Stimulated activated CD4-positive, alpha-beta T cell treated with anti-CD3 and anti-CD28 coated beads, Interleukin-1b, Interleukin-23, amount 100 ng/mL, for 48 hours (primary cell): ENCODE measurements at places on chromosomes 2 and 18.

GRCh38 chr2:159774370-159774990 lies 23.5 kb downstream of the CD302 start:
- DNase-seq = no peak

DNA sequence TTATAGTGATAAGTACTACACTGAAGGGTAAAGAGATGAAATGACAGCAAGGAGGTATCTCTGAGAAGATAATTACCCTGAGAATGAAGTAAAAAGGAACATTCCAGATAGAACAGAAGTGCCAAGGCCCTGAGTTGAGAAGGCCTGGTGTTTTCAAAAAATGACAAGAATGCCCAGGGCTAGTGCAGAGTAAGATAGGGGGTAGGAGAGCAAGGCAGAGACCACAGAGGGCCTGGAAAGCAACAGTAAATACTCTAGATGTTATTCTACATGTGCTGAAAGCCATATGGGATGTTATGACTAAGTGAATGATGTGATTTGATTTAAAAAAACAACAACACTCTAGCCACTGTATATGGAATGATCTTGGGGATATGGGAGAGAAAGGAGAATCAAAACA lies 52.3 kb downstream of the BAZ2B start:
- no peak for DNase-seq

GRCh38 chr2:238523158-238524110 lies 96.7 kb downstream of the ASB1 start:
- no peak for DNase-seq

DNA sequence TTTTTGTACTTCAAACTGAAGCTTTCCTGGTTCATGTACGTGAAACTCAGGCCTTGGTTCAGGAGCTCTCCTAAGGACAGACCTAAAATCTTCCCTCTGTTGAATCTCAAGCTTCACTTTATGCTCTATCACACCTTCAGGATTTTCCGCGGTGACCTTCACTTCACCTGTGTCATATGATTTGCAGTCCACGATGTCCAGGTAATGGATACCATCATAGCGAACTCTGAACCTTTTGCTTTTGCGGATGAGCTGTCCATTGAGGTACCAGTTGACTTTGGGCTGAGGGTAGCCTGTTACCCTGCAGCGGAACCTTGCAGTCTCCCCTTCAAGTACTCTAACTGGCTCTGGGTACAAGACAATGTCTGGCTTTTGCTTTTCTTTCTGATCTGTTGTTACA lies 31.2 kb downstream of the TTN start:
- DNase-seq = no peak

GRCh38 chr2:173545364-173545763 lies 190.7 kb downstream of the CDCA7 start:
- DNase-seq = no peak

DNA sequence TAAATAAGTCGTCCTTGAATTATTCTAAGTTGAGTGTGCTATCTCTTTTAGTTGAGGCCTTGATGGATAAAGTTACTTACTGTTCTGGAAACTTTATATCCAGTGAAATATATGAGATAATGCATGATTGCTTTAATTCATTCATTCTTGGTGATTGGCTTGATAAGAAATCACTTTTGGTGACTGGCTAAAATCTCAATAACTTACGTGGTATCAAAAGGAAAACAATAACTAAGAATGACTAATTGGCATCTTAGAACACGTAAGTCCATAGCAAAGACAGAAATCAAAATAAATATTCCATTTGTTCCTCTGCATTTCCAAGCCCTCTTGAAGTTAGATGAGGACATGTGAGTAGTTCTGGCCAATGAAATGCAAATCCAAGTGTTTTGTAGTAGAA lies 251.6 kb downstream of the NUP35 start:
- DNase-seq = no peak

DNA sequence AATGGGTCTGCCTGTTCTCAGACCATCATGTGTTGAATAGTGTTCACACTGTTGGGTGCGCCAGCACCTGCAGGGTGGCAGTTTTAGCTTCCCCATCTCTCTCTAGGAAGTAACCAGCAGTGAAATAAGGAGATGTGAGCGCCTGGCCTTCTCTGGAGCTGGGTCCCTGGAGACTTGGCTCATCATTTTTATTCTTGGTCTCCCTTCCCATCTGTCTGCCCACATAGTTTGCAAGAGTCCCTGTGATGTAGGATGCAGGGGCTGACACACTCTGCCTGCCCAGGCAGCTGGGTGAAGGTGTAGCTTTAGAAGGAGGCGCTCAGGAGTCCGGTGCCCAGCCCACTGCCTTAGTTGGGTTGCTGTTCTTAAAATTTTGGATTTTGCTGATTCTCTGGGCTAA lies 172.2 kb downstream of the LDLRAD4 start:
- no peak for DNase-seq

GRCh38 chr2:180040146-180040925 lies 33.2 kb upstream of the CWC22 start:
- no peak for DNase-seq

DNA sequence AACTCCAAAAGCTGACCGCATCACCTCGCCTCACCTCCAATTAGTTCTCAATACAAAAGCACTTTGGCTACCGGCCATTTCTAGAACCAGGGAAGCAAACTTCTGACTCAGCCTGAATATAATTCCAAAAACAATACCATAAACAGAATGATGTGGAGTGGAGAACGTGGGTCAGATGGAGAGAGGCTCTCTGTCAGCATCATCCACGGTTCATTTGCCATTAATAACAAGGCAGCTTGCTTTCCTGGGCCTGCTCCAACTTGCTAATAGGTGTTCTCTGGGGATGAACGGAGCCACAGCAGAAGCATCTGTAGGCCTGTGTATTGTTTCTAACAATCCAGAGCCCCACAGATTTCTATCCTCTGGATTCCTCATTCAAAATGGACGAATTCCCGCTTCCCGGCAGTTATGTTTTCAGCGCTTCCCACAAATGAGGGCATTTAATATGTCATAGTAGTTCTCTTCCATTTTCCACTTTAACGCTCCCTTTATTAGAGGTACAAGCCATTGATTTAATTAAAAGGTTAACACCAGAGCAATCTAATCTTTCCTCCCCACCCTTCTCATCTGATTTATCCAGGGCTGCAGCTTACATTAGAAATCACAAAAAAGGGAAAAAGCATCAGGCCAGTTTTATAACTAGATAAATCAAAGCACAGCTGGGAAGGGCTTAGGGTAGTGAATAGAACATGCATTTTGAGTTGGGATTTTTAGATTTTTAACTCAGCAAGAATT lies 23.2 kb upstream of the CNTNAP5 start:
- no peak for DNase-seq

GRCh38 chr2:99376254-99376864 lies 39.2 kb downstream of the EIF5B start:
- DNase-seq = no peak

GRCh38 chr2:187446711-187447110 lies 1.3 kb downstream of the CALCRL start:
- DNase-seq = no peak

DNA sequence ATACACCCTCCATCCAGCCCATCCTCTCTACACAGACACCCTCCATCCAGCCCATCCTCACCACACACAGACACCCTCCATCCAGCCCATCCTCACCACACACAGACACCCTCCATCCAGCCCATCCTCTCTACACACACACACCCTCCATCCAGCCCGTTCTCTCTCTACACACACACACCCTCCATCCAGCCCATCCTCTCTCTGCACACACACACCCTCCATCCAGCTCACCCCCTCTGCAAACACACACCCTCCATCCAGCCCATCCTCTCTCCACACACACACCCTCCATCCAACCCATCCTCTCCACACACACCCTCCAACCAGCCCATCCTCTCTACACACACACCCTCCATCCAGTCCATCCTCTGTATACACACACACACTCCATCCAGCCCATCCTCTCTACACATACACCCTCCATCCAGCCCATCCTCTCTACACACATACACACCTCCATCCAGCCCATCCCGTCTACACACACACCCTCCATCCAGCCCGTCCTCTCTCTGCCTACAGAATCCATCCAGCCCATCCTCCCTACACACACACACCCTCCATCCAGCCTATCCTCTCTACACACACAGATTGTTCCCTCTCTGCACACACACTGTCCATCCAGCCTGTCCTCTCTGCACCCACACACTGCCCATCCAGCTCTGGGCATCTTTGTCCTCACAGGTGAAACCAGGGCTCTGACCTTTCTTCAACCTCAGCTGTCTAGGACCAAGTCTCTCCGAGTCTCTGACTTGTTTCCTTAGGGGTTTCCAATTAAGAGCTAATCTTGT lies 81.2 kb downstream of the EIPR1 start:
- DNase-seq = no peak

DNA sequence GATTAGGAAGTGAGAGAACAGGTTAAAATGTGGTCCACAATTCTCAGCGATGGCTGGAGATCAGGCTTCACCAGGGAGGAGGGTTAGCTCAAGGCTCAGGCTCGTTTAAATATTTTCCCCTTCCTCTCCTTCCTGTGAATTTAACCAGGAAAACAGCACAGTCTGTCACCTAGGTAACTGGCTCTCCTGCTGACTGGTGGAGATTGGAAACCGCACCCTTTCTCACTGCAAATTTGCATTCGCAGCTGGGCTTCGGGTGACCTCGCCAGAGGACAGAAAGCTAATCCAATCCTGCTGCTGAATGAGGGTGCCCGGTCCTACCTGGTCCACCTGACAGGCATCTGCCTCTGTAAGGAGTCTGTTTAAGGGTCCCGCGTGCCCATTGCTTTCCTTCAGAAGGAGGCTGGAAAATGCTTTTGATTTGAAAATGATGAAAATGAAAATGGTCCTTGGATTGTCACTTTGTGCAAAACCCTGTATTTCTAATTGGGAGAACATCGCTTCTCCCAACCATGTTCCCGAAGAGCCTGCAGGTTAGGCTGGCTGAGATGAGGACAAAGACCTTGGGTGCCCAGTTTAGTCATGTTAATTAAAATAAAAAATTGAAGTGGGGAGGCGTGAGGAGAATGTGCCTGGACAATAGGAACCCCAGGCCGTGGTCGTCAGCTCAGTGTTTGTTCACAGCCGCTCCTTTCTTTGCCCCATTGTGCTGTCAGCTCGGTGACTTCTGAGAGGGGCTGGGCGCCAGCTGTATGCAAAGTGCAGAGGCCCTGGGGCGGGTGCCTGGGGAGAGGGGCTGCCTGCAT lies 43.4 kb upstream of the MTCL1 start:
- no peak for DNase-seq

DNA sequence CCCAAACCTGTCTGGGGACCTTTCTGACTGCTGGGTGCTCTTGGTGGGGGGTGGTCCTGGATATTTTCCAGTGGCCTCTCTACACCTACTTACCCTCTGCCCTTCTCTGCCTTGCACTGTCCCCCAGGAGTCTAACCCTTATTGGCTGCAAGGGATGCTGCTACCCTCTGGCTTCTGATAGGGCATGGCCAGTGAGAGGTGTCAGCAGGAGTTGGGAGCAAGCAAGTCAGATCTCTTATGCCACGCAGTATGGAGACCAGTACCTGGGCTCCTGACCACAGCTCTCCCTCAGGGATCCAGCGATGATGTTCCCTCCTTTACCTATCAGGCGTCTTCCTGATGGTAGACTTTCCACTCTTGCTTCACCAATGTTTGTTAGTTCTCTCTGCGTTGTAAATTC lies 373.7 kb downstream of the SOCS6 start:
- DNase-seq = no peak

GRCh38 chr2:232022718-232023117 lies 61.2 kb downstream of the DIS3L2 start:
- no peak for DNase-seq

DNA sequence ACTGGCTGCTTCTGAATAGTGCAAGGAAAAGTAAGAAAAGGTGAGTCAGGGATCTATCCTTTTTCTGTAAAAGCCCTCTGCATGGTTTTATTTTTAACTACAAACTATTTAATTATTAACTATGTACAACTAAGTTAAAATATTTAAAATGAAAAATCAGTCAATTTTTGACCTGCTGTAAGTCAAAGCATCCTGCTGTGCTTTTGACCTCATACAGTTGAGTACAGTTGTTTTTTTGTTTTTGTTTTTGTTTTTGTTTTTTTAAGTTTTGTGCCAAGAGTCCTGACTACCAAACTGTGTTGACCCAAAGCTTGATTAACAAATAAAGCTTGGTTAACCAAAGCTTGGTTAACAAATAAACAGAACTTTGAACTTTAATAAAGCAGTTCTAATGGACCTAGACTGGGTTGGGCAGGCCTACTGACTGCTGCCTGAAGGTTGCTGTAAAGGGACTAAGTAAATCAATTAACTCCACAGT lies at the start of gene ACMSD:
Gene ACMSD (plus strand): TSS at position 474 of the 478 bp plus-strand sequence. CDS start 67 bp downstream, outside the sequence.
- no peak for DNase-seq

DNA sequence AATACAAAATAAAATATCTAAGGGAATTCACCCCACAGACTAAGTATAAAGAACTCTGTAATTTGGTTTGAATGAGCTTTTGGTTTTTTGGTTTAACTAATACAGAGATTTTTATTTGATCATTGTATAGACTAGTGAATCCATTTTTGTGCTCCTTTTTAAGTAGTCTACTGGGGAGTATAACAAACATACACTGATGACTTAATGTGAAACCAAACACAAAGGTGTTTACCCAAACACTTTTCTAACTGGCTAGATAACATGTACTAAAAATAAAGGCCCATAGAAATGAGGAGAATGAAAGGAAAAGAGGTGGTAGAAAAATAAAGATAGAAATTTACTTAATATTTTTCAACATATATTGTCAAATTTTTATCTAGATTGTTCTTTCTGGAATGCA lies 146.0 kb downstream of the NRXN1 start:
- no peak for DNase-seq

- DNase-seq = no peak
These were observed 94.7 kb downstream of the ANKRD44 start for GRCh38 chr2:197215748-197216360.

DNA sequence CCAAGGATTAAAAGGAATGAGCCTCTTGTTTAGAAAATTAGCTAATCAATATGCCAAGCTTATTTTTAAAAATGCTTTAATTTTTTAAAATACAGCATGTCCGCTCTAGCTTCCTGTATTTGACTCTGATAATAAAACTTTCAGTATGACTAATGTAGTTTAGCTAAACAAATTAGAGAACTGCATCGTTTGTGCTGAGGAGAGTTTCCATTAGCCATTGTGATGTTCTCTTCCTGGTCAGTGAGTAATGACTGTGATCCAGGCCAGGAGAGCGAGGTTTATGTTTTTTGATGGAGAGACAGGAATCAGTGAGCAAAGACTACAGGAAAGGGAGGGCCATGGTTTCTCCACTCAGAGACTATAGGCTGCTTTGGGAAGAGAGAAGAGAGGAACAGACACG lies 237.2 kb upstream of the ETAA1 start:
- no peak for DNase-seq

DNA sequence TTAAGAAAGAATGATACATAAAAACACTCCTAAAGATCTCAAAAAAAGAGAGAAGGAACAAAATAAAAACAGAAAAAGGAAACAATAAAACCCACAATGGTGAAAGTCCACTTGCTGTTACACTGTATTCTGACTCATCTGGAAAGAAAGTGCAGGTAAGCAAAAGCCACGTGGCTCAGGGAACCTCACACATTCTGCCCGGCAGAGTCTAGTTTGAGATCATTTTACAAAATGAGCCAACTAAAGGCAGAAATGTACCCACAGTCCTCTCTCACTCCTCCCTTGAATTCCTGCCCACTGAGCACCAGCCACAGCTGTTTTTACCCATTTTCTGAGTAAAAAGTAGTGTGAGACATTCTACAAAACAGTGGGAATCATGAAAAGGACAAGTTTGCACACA lies 10.0 kb downstream of the KCNH7 start:
- no peak for DNase-seq

GRCh38 chr2:240135706-240136012 lies 446 bp downstream of the COPS9 start:
- DNase-seq = no peak

GRCh38 chr2:15169326-15170069 lies 391.6 kb downstream of the NBAS start:
- DNase-seq = no peak
